ENCODE measurements at places on chromosomes 12 and 14.
A peak's percentile ranks its signal among the peaks of the same experiment; 100 is the strongest.

GRCh38 chr14:54947230-54947629, 44.6 kb upstream of the GCH1 start:
- DNase-seq: no peak

- no peak for DNase-seq
Observed at GRCh38 chr12:49296034-49296835, 1.3 kb downstream of the PRPH start.

DNA sequence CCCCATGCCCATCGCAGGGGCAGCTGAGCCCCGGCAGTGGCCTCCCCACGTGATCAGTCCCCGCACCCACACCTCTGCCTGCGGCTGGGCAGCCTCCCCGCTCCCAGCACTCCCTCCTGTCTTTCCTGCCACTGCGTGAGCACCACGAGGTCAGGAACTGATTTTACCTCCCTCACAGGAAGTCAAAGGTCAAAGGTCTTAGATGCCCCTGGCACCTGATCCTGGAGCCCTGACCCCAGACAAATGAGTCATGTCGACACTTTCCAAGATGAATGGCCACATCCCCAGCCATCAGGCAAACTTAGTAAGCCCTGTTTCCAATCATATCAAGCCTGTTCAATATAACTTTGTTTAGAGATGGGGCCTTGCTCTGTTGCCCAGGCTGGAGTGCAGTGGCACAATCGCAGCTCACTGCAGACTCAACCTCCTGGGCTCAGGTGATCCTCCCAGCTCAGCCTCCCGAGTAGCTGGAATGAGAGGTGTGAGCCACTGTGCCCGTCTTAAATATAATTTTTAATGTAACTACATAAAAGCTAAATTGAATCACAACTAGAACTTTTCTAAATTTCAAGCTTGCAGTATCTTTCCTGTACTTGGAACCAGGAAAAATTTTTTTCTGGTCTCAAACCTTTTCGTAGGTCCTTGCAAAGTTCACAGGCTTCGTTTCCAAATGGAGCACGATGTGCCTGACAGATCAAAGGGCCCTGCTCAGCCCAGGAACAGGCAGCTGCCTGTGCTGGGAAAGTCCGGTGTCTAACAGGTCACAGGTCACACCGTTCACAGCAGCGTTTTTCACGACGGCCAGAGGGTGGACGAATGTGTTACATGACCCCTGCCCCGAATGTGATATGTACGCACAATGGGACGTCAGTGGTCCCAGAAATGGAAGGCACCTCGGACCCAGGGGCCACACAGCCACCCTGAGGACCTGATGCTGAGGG, 1.9 kb downstream of the LRCOL1 start:
- no peak for DNase-seq

GRCh38 chr14:39267608-39268005, 33.9 kb downstream of the MIA2 start:
- peak; percentile 4 for DNase-seq

GRCh38 chr12:2246358-2246757, 193.6 kb downstream of the CACNA1C start:
- DNase-seq: no peak

GRCh38 chr14:23750357-23750756, 114.2 kb downstream of the DHRS2 start:
- no peak for DNase-seq

DNA sequence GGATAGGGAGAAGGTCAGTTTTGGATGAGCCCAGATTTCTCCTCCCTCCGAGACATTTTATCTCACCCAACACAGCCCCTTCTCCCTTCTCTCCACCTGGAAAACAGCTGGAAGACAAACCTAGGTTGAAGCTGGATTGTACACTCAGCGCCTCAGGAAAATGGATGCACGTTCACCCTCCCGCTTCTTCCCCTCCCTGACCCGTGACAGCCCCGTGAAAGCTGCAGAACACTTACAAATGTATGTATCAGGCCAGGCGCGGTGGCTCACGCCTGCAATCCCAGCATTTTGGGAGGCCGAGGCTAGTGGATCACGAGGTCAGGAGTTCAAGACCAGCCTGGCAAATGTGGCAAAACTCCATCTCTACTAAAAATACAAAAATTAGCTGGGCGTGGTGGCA, 4.2 kb downstream of the RNU4-2 start:
- no peak for DNase-seq

DNA sequence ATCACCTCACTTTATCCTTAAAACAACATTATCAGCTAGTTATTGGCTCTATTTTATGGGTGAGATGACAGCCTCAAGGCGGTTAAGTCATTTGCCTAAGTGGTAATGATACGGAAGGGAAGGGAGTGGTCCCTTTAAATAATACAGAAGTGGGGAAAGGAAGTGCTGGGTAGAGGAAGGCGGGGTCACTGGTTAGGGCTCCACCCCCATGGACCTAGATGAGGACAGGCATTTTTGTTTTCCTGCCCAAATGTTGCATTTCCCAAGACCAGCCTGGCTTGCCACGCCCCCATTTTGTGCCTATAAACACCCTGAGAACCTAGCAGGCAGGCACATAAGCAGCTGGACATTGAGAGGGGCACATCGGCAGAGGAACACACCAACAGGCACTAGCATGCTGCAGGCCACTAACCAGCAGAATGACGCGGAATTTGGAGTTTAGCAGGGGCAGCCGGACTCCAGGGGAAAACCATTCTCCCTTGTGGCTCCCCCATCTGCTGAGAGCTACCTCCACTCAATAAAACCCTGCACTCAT, 100.9 kb downstream of the EPS8 start:
- no peak for DNase-seq

DNA sequence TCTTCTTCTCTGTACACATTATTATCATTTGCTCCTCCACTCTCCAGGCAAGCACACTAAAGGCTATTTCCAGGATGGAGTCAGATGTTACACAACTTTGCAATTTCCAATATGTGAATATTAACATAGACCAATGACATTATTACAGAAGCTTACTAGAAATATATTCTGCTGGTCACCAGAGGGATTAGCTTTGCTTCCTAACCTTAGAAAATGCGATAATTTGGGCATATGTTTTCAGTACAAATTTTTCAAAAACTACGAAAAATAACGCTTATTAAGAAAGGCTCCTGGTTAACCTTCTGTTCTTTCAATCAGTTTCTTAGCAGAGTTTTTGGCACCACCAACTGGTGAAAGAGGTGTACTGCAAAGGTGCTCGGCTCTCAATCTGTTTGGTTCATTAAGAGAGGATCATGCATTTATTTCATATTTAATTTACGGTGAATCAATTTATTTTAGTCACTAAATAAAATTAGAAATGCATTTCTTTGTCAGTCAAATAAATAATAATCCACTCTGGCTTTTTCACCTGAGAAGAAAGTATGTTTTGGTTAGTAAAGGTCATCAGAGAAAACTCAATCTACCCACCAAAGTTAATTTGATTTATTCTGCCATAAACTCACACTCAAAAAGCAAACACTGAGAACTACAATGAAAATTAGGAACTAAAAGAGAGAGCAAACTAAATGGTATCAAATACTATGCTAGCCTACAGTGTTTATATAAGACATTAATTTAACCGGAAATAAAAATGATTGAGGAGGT, 39.2 kb downstream of the EFCAB11 start:
- peak; percentile 14 for DNase-seq

GRCh38 chr12:122842505-122843405, 7.5 kb downstream of the HIP1R start:
- no peak for DNase-seq

GRCh38 chr12:67512061-67512460, 136.5 kb upstream of the DYRK2 start:
- DNase-seq: no peak

- DNase-seq: no peak
Observed at GRCh38 chr12:68977335-68977734, 44.4 kb upstream of the CPM start.

DNA sequence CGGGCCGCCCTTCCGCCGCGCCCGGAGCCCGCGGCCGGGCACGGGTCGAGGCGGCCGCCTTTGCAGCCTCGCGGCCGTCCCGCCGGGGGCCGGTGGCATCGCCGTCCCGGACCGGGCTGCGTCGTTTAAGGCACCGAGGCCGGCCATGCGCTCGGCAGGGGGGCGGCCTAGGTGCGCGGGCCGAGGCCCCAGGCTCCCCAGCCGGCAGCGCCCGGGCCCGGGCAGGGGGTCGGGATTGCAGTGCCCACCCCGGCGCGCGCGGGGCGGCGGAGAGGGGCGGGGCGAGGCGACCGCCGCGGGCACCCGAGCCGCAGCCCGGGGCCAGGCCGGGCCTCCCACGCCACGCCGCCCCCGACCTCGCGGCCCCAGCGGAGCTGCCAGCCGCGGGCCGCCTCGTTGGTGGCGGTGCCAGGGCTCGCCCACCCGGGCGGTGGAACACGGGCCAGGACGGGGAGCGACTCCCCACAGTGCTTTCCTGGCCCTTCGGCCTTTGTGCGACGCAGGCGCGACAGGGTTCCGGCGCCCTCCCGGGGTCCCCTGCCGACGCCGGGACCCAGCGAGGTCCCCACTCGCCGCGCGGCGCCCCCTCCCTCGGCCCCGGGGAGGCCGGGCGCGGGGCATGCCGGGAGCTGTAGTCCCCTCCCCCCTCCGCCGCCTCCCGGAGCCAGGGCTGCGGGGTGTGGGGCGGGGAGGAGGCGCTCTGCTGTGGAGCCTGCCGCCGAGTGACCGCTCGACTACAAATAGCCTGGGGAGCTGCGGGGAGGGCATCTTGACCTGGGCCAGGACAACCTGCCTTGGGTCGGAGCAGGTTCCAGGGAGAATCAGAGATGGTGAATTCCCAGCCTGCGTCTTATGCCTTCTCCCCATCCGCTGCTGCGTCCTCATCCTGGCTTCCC, 769 bp downstream of the FKBP4 start:
- peak; percentile 88 for DNase-seq

- DNase-seq: no peak
Observed at GRCh38 chr12:132268674-132269073, 60.7 kb downstream of the GALNT9 start.

GRCh38 chr12:60059180-60059579, 463.4 kb downstream of the SLC16A7 start:
- peak; percentile 4 for DNase-seq

GRCh38 chr14:106228541-106229158, 702.3 kb downstream of the TMEM121 start:
- no peak for DNase-seq

DNA sequence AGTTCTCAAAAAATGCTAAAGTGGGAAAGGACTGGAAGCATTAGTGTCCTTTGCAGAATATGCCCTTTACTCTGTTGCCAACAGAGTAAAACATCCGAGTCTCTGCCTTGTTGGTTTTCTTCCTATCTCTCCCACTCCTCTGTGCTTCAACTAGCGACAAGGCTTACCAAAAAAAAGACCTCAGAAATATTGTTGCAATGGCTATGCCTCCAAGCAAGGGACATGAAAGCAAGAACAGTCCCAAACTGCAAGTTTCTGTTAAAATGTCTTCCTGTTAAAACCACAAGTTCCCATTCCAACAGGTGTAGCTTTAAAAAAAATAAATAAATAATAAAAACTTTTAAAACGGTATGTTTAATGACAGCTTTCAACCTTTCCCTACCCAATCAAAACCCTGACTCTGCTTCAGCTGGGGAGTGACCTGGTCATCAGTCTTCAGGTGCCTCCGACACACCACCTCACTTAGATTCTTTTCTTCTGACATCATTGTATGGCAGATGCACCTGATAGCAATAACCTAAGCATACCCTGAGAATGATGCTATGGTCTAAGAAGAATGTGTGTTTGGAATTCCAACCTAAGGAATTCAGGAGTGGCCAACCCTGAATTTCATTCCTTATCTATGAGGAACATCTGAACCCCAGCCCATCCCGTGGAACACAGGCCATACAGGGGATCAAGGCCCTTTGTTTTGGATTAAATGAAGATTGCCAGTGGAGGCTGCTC, 81.0 kb downstream of the RPS29 start:
- DNase-seq: no peak

GRCh38 chr12:113862590-113863454, 103.3 kb downstream of the RBM19 start:
- no peak for DNase-seq

GRCh38 chr12:130952171-130952954, 1.3 kb upstream of the ADGRD1 start:
- DNase-seq: no peak

DNA sequence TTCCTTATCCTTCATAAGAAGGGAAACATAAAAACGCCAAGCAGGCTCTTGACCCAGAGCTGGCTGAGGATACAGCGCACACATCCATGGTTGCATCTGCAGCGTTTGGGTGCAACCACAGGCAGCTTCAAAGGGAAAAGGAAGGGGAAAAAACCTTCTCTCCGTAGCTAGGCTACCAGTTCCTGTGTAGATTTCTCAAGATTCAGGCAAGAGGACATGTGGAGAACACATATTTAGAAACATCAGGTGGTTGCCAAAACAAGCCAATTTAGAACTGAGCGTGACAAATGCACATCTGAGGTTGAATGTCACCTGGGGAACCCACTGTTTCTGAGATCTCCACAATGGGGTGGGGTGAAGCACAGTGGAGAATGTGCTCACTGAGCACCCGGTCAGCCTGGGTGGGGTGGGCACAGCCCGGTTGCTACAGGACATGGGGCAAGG, 78.3 kb upstream of the BDKRB2 start:
- DNase-seq: no peak

DNA sequence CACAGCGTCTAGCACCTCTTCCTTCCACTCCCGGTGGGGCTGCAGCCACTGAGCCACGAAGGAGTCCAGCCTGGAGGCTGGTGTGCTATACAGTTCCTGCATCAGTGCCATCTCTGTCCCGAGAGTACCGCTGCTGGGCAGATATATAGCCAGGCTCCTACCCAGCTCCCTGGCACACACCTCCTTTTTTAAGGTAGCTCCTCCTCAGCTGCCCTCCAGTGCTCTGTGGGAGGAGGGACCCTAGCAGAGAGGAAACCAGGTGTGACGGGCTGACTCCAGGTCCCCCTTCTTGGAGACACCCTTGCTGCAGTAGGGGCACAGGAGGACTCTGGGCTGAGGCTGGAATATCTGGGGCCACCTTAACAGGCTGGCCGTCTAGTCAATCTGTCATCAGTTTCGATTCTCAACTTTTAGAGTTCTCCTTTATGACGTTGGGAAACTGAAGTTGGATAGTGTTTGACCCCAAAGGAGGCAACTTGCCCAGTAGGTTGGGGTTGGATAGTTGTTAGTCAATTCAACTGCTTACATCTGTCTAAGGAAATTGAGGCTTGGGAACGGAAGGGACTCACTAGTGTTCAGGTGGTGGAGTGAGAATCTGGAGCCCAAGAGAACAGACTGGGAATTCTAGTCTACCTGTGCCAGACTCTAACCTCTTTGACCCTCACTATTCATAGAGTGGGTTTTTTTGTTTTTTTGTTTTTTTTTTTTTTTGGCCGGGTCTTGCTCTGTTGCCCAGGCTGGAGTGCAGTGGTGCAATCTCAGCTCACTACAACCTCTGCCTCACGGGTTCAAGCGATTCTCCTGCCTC, at the start of gene OASL:
Gene OASL, minus strand, starts transcription at position 386 of the 808 bp plus-strand sequence. Its CDS starts 275 bp downstream, at position 111.
- DNase-seq: no peak
